ENCODE measurements at places on chromosomes 7 and 10.

DNA sequence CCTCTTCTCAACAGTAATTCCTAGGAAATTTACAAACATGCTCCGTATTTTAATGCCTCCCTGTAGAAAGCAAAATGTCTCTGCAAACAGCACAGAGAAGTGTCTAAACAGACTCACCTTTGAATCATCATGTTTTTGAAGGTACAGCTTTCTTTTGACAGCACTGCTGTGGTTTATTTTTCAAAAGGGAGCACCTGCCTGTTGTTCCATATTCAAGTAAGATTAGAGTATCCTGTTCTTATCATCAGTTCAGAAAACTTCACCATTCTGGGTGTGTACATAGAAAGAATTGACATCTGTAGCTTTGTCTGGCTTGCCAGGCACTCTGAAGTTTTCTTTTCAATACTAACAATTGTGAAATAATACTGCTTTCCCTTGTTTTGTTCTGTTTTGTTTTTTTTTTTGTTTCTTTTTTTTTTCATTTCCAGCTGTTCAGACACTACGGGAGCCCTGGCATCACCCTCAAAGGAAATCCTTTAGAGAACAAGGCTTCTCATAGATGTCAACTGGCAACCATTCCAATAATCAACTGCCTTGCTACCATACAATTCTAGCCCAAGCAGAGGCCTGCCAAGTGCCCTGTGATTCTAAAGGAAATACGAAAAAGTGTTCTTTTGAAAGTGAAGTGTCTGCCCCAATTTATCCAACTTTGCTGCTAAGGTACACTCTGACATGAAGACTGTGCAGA, 275.9 kb downstream of the PRPF18 start:
- peak overlapping the region; percentile 47 for H3K4me3 ChIP-seq
- no peaks in the 10 kb centered on the region for H3K36me3 ChIP-seq
- H3K27ac ChIP-seq = peak overlapping the region; percentile 21
- H3K27me3 ChIP-seq = no peaks in the 10 kb centered on the region

DNA sequence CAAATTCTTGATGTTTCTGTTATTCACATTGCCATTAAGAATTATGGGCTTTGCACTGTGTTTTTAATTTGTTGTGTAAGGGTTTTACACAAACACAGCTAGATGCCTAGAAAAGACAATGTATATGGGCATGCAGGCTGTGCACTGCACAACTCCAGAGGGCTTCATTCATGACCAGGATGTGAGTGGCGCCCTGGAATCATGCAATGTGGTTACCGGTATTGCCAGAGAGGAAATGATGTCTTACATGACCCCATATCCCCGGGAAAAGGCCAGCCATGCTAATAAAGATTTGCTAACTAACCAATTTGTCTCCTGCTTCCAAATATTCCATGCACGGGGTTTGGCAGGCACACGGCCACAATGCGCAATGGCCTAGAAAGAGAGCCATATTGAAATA, 16.9 kb downstream of the KCNMA1 start:
- H3K4me1 ChIP-seq = peaks cover 13% of the 10 kb centered on the region
- H3K4me3 ChIP-seq = no peak overlapping the region
- H3K36me3 ChIP-seq = no peaks in the 10 kb centered on the region
- no peak for DNase-seq

- H3K4me1 ChIP-seq = no peaks in the 10 kb centered on the region
- H3K36me3 ChIP-seq = peaks cover 4% of the 10 kb centered on the region
- DNase-seq = no peak
- H3K27me3 ChIP-seq = peaks cover 3% of the 10 kb centered on the region
These were observed 23.2 kb downstream of the BET1 start for GRCh38 chr7:93980744-93981479.

GRCh38 chr7:47380325-47381133, 201.4 kb downstream of the TNS3 start:
- H3K36me3 ChIP-seq = no peaks in the 10 kb centered on the region
- peaks cover 1% of the 10 kb centered on the region for H3K4me1 ChIP-seq
- no peak for DNase-seq
- peaks cover 1% of the 10 kb centered on the region for H3K27me3 ChIP-seq
- H3K4me3 ChIP-seq = no peak overlapping the region

- no peak overlapping the region for H3K27ac ChIP-seq
- H3K4me1 ChIP-seq = no peaks in the 10 kb centered on the region
- H3K36me3 ChIP-seq = peaks cover 14% of the 10 kb centered on the region
- H3K4me3 ChIP-seq = no peak overlapping the region
These were observed 35.9 kb downstream of the TSPAN15 start for GRCh38 chr10:69486922-69487730.

DNA sequence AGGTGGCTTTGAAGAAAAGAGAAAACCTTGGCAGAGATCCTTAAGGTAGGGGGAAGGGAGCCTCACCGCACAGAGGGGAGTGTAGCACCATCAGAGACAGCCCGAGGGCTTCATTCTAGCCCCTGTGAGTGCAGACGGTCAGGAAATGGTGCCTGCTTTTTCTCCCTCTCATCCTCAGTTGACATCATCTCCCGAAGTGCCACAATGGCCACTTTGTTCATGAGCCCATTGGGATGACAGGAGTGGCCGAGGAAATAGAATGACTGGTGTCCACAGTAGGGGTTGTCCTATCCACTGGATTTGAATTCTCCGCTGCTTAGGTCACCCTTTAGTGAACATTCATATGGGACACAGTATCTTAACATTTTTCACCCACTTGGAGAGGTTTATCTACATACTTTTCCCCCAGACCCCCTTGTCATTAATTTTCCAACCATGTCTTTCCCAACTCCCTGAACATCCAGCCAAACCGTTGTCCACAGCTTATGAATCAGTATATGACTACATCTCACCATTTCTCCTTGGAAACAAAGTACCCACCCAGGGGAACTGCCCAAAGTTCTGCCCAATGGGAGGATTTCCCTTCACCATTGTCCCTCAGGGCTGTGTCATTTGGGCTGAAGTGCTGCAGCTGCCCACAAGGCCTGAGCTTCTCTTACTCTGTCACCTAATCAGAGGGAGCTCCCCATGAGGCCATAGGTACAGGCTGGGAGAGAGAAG, 108.8 kb downstream of the ADCY1 start:
- H3K4me1 ChIP-seq = no peaks in the 10 kb centered on the region
- no peak overlapping the region for H3K4me3 ChIP-seq
- H3K27me3 ChIP-seq = peaks cover 32% of the 10 kb centered on the region
- H3K36me3 ChIP-seq = no peaks in the 10 kb centered on the region

- H3K27ac ChIP-seq = no peak overlapping the region
- no peaks in the 10 kb centered on the region for H3K4me1 ChIP-seq
- H3K4me3 ChIP-seq = no peak overlapping the region
- no peaks in the 10 kb centered on the region for H3K36me3 ChIP-seq
These were observed 54.4 kb downstream of the GOLGA7B start for GRCh38 chr10:97904018-97904381.

GRCh38 chr10:85204814-85205213, 876.4 kb downstream of the CCSER2 start:
- H3K27ac ChIP-seq = no peak overlapping the region
- no peaks in the 10 kb centered on the region for H3K4me1 ChIP-seq
- H3K27me3 ChIP-seq = no peaks in the 10 kb centered on the region
- no peak overlapping the region for H3K4me3 ChIP-seq
- no peaks in the 10 kb centered on the region for H3K36me3 ChIP-seq

DNA sequence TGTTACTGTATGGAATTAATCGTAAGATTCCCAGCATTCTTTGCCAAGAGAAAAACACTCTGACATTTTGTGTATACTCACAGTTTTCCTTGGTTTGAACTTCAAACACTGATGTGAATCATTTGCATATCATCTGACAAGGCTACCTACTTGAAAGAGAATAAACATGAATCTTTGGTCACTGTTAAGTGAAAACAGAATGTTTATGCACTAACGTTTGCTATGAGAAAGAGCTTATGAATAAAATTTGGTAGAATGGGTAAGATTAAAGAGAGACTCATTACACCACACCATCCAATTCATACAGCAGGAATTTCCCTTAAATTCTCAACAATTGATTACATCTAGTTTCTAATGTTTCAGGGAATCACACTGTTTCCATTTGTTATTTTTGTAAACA, 46.6 kb downstream of the MACC1 start:
- no peak for DNase-seq
- H3K27ac ChIP-seq = no peak overlapping the region
- H3K4me1 ChIP-seq = no peaks in the 10 kb centered on the region
- H3K4me3 ChIP-seq = no peak overlapping the region
- H3K27me3 ChIP-seq = no peaks in the 10 kb centered on the region

DNA sequence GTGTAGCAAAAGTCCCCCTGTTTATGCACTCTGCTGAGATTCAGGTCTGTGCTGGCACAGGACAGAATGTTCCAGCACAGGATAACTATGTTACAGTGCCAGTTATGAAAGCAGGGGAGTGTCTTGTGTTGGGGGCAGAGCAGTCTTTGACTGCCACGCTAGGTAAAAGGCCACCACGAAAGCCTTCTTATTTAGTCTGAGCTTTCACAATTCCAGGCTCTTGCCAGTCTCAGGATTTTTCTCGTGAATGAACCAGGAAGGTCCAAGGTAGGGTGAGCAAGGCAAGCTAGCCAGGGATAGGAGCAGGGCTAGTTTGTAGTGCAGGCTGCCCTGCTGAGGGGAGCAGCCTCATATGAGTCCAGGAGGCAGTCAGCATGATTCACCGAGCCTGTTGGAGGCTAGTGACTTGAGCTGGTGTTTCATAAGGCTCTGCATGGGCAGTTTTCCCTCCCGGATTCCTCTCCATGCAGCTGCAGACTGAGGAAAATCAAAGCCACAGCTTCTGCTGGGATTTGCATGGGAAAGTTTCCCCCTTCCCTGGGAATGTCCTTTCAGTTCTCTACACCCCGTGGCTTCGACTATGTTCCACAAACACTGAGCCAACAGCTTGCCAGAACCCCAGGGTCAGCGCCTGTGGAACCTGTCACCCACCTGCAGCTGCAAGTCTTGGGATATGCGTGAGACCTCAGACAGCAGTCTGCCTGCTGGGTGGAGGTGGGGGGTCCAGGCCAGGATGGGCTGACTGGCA, 112.3 kb downstream of the JCAD start:
- H3K27ac ChIP-seq = no peak overlapping the region
- no peak overlapping the region for H3K4me3 ChIP-seq
- no peaks in the 10 kb centered on the region for H3K36me3 ChIP-seq

- H3K27ac ChIP-seq = no peak overlapping the region
- H3K27me3 ChIP-seq = no peaks in the 10 kb centered on the region
- H3K36me3 ChIP-seq = no peaks in the 10 kb centered on the region
- H3K4me3 ChIP-seq = no peak overlapping the region
These were observed 193.8 kb downstream of the IMMP2L start for GRCh38 chr7:111368381-111369065.

DNA sequence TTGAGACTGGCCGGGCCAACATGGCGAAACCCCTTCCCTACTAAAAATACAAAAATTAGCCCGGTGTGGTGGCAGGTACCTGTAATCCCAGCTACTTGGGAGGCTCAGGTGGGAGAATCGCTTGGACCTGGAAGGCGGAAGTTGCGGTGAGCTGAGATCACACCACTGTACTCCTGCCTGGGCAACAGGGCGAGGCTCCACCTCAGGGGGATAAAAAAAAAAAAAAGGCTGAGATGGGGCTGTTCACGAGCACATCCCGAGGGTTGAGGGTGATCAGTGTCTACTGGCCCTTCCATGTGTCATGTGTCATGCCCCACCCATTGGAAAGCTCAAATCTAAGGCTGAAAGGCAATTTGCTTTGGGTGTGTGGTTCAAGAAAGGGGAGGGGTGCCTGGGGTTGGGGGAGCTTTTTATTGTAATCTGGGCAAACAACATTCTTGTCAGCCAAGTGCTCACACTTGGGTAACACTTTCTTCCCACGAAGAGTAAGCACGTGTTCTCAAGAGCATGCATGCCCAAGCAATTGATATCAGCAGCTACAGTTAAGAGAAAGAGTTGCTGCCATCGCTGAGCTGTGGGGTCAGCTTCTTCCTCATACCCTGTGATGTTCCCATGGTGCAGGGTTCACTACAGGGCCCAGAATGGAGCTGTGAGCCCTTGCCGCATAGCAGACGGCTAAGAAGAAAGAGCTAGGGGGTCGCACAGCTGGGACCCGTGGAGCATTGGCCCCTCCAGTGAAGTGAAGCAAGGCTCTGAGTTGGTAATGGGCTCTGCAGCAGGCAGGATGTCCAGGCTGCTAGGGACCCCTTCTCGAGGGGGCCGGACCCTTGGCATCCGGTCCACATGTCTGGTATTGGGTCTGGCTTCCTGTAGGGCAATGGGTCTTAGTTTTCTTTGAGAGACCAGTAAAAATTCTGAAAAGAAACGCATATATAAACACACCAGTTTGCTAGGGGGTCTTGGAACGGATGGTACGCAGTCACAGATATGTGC, 9.9 kb upstream of the ACSL5 start:
- H3K36me3 ChIP-seq = no peaks in the 10 kb centered on the region
- no peak for DNase-seq
- H3K27ac ChIP-seq = no peak overlapping the region
- H3K27me3 ChIP-seq = no peaks in the 10 kb centered on the region

GRCh38 chr10:11993834-11994468, 48.7 kb downstream of the UPF2 start:
- H3K4me3 ChIP-seq = no peak overlapping the region
- DNase-seq = no peak
- peaks cover 15% of the 10 kb centered on the region for H3K4me1 ChIP-seq
- H3K27ac ChIP-seq = peak overlapping the region; percentile 58
- no peaks in the 10 kb centered on the region for H3K27me3 ChIP-seq

DNA sequence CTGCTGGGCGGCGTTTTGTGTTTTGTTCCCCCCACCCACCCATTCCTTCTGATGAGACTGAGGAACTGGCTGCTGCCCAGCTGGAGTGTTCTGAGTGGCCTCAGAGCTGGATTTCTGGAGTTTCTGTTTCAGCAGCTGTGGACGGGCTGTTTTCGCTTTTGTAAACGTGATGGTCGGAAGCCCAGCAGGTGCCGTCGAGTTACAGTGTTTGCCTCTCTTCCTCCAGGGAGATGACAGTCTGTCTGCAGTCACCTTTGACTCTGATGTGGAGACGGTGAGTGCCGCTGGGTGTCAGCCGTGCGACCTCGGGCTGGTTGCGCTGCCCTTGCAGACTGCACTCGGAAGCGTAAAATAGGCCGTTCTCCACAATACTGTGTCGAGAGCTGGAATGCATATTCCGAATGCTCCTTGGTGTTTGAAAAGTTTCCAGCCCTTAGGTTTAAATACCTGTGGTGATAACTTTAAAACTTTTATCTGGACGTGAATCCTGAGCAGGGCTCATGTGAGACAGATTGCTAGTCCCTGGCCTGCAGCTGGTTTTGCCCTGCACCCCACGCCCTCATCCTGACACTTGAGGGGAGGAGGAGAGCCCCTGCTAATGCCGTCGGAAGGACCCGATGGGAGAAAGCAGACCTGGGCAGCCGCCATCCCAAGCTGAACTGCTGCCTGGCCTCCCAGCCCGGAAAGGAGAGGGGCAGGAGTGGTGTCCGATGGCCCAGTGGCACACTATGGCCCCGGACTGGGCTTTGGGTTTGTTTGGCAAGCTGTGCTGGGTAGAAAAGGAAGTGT, 8.3 kb downstream of the IQCE start:
- H3K4me3 ChIP-seq = no peak overlapping the region
- no peaks in the 10 kb centered on the region for H3K36me3 ChIP-seq
- H3K27ac ChIP-seq = no peak overlapping the region
- peaks cover 6% of the 10 kb centered on the region for H3K4me1 ChIP-seq
- no peak for DNase-seq

All from naive thymus-derived CD8-positive, alpha-beta T cell (primary cell).